ENCODE measurements at places on chromosomes 6 and 20. TPM values are rescaled to one million over a fixed set of nuclear protein-coding genes. Genes with fewer than 3 reads are reported as not detected.

Gene TPBG
- total RNA-seq: 101 TPM

Gene DPPA5
- not detected for total RNA-seq

Gene SLC17A3
- 1.1 TPM for total RNA-seq

Gene TPX2
- 6.2 TPM for total RNA-seq

Gene EYS
- total RNA-seq: 0.09 TPM

Gene HLA-DOA
- not detected for total RNA-seq

Gene WFDC10B
- total RNA-seq: not detected

Gene HLA-G
- not detected for total RNA-seq

Gene PNLDC1
- not detected for total RNA-seq

Gene TMEM217
- total RNA-seq: 0.09 TPM

Gene TCP11
- total RNA-seq: not detected

Gene MRPS18A
- total RNA-seq: 22.6 TPM

Gene DLL1
- 4.9 TPM for total RNA-seq

Gene ADAM33
- 145 TPM for total RNA-seq

Gene RAB44
- not detected for total RNA-seq

Gene LIN28B
- not detected for total RNA-seq

Gene ADGRG6
- total RNA-seq: 1.7 TPM

Gene PKIB
- total RNA-seq: 0.57 TPM

Gene RAB5IF
- 59.1 TPM for total RNA-seq

Gene TMEM151B
- not detected for total RNA-seq
